ENCODE measurements at places on chromosomes 5 and 9. TPM values are rescaled to one million over a fixed set of nuclear protein-coding genes. Genes with fewer than 3 reads are reported as not detected.

The FBP2 gene
- not detected for total RNA-seq

DNA sequence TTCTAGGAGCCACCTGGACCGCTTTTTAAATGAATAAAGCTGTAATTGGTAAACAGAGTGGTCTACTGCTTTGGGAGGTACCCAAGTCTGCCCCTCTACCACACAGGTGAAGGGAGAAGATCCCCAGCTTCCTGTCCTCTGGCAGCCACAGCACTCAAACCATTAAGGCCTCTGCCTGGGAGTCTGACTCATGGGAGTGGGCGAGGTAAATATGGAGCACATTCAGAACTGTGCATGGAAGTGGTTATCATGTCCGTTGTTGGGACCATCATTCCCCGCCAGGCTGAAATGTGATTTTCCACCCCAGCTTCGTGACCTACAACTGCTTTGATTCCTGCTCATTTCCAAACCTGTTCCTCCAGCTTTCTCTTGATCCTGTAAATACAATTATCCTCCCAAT, 59.5 kb upstream of the ALDH1B1 start:
- no peak for ATAC-seq

DNA sequence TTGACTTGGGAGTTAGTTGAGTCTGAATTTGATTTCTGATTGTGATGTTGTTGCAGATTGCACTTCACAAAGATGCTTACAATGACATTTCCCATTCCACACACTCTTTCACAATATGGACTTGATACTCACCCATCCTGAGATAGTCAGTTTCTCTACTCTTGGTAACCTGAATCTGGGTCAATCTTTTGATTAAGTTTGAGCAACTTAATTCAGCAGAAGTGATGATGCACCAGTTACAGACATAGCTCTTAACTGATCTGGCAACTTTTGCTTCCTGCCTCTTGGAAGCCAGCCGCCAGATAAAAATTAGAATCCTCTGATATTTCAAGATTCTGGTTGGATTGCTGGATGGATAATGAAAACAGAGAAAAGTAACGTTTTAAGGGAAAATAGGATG, 79.7 kb upstream of the OSMR start:
- ATAC-seq = no peak

The WDR38 gene
- total RNA-seq = not detected

The MARVELD2 gene
- 25.7 TPM for total RNA-seq

The CDX1 gene
- total RNA-seq = not detected

DNA sequence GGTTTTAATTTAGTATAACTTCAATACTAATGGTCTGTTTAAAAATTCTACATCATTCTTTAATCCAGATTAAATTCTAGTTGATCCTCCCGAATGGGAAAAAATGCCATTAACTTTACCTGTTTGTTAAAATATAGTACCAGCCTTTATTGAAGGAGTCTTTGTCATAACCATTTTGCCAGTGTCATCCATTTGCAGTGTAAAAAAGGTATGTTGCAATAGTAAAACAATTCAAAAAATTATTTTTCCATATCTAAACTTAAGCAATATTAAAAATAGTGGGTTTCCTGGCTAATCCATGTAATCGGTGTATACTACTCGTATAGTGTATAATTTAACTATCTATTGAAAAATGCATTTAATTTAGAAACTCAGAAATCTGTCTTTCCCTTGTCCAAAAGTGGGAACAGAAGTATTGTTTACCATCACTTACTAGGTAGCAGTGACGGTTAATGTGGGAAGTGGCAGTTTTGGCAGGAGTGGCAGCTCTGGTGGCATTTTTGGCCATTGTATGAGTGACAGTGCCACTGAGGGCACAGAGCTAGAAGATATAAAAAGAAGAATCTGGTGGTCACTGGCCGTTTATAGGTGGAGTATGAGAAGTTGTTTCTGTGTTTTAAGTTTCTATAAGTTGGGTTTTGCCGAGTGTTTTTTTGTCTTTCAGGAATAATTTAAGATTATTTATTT, 1.9 kb downstream of the AP3S1 start:
- ATAC-seq = no peak

GRCh38 chr5:88732181-88732633, 150.8 kb downstream of the MEF2C start:
- ATAC-seq = no peak

DNA sequence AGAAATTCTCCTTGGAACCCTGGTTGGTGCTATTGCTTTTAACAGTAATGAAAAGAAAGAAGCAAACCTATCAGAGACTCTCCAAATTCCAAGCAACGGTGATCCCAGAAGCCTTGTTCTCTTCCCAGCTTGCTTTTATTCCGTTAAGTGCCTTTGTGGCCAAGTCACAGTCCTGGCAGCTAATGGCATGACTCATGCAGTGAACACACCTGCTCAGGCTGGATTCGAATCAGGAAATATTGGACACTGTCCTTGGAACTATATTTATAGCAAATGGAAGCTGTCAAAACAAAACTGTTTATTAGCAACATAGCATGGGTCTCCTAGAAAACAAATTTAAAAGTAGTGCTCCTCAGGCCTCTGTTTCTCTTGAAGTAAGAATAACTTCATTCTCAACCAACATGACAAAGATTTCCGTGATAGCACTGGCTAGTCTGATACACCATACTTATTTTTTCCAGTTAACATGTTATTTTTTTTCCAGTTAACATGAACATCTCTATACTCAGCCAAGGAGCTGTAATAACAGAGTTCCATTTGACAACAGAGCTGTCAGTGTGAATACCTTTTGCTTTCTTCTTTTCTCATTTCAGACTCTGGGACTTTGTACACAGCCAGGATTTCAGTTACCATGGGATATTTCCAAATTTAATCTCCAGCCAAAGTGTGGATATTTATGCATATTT, 502.4 kb downstream of the GADD45G start:
- peak; percentile 60 for ATAC-seq

DNA sequence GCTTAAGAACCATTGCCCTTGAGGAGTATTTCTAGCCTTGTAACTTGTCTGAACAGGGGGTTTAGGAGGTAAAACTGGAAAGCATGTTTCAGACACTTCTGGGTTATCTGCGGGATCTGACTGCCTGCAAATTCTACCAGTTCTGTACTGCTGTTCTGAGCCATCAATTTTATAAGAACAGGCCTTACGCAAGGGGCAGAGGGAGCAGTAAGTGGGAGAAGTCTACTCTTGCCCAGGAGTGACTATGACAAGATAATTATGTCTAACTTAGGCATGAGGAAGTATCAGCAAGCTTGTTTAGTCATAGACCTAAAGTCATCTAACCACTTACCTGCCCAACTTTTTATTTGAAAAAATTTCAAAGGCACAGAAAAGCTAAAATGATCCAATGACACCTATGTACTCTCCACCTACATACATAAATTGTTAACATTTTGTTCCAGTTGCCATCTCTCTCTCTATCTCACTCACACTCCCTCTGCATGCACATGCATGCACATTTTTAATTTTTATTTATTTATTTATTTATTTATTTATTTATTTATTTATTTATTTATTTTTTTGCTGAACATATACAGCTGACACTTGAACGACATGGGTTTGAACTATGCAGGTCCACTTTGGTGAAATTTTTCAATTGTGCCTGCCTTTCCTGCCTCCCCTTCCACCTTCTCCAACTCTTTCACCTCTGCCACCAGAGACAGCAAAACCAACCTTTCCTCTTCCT, 18.4 kb upstream of the DEPDC1B start:
- ATAC-seq = peak; percentile 94

DNA sequence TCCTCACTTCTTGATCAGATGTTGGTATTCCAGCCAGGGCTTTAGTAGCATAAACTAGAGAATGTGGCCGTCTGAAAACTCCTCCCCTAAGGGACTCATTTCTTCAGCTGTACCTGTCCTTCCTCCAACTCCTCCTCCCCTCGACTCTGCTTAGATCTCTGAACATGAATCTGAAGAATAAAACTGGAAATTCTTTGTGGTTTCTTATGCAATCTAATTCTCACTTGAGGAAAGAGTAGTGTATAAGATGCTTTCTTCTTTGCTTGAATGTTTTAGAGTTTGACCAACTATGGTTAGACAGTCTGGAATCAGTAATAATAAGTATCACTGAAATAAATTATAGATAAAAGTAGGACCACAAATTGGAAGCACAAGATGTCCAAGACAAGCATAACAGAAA, 128.5 kb downstream of the LRRC70 start:
- no peak for ATAC-seq

- ATAC-seq = no peak
Observed at GRCh38 chr5:76445063-76445462, 42.0 kb downstream of the IQGAP2 start.

DNA sequence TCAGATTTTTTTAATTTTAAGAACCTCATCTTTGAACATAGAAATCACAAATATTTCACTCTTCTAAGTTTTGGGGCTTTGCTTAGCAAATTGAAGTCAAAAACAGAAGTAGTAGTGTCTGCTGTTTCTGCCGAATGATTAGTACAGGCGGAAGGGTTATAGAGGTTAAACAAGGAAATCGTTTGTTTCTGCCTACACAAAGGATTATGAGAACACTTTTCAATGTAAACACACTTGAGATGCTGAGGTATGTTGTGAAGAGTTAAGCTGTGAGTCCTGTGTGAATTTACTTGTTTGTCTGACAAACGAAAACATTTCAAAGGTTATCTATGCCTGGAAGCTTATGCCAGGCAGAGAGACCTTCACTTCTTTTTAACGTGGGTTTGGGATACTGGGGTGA, 224.8 kb downstream of the CETN3 start:
- no peak for ATAC-seq

DNA sequence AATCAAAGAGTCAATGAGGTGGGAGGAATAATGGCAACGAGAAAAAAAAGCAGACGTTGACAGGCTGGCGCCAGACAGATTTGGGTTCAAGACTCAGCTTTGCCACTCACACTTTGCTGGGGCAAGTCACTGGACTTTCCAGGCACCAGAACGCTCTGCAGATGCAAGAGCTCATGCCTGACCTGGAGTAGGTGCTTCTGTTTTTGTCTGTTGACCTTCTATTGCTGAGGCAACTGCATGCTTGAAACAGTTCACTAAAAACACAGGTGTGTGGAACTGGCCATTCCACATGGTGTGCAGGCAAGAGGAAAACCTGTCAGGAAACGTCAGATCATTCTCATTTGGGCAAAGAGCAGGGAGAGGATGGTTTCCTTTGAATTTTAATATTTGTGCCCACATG, 161.2 kb upstream of the SMIM23 start:
- ATAC-seq = no peak

- no peak for ATAC-seq
Observed at GRCh38 chr5:10059980-10060379, 189.7 kb downstream of the ATPSCKMT start.

The NAA35 gene
- total RNA-seq = 17.3 TPM

The HRH2 gene
- 0.76 TPM for total RNA-seq

GRCh38 chr5:131538177-131538593, 96.8 kb downstream of the RAPGEF6 start:
- peak; percentile 91 for ATAC-seq

DNA sequence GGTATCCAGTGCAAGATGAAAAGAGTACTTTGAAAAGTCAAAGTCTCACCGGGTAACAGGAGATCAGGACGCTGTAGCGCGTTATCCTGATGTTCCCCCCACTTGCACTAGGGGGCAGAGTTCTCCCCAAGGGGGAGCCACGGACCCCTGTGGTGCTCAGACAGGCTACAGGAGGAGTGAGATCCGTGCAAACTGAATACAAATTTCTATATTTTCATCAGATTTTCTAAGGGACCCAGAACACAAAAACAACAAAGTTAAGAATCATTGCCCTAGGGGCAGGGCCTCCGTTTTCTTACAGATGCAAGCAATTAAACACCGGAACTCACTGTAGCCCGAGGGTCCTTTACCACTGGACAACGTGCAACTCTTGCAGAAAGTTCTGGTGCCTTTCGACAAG, 2.0 kb downstream of the MYO10 start:
- no peak for ATAC-seq

GRCh38 chr5:75463726-75464125, 47.7 kb downstream of the CERT1 start:
- peak; percentile 64 for ATAC-seq

The OR1Q1 gene
- total RNA-seq = not detected

The SPINK13 gene
- not detected for total RNA-seq

DNA sequence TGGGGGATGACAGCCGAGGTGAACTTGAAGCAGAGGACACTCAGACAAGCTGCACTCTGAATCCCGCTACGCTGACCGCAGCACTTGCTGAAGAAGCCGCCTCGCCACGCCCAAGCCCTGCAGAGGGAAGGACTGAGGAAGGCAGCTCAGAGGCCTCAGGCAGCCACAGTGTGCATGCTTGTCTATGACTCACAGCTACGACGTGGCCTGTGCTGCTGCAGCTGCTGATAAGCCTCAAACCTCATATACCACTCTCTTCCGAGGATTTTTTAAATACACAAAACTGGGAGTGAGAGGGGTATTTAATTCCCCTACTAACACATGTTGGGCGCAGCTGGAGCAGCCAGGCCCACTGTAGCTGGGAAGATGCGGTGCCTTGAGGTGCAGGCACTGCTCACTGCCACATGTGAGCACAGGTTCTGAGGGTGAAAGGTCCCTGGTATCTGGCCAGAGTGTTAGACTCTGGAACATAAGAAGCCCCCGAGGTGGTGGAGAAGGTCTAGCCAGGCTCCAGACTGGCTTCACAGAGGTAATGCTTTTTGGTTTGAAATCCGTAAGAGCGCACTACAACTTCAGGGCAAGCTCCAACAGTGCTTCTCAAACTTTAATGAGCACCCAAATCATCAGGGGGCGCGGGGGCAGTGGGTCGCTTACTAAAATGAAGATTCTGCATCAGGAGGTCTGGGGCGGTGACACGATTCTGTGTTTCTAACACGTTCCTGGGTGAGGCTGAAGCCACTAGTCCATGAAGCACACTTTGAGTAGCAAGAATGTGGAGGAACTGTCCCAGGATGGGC, 196.8 kb downstream of the AUH start:
- peak; percentile 93 for ATAC-seq

The HAUS6 gene
- 5.6 TPM for total RNA-seq

- no peak for ATAC-seq
Observed at GRCh38 chr5:177241768-177242167, 61.8 kb downstream of the RAB24 start.

GRCh38 chr5:127867022-127867783, 164.0 kb downstream of the CCDC192 start:
- peak; percentile 70 for ATAC-seq

DNA sequence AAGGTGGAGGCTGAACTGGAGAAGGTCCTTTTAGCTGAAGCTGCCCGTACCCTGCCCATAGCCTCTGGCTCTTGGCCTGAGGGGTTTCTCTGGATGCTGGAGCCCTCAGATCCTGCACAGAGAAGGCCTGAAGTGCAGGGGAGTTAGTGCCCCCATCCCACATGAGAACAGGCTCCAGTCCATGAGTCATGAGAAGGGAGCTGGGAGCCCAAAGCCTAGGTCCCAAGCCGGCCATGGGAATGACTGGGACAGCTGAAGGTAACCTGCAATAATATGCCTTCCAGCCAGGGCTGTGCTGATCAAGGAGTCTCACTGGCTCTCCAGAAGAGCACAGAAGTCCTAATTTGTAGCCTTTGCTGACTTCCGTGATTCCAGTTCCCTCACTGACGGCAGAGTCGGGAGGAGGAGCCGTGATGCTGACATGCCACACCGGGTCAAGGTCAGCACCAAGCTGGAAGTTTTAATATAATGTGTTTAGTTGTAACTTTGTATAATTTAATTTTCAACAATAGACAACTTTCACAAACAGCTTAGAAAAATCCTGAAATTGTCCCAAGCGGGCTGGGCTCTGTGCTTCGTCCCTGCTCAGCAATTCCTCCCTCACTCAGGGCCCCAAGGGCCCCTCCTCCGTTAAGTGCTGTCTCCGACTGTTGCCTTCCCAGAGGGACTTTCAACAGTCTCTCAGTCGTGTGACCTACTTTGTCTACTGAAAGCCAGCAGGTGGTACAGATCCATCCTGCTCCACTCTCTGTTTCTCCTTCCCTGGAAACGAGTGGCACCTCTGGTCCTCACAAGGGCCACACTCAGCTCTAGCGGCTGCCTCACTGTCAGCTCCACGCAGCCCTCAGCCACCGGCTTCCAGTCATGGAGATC, 387.8 kb downstream of the GADD45G start:
- ATAC-seq = no peak

The PDE6A gene
- 0.48 TPM for total RNA-seq
